ENCODE measurements at places on chromosomes 6 and 20. TPM values are rescaled to one million over a fixed set of nuclear protein-coding genes. Genes with fewer than 3 reads are reported as not detected.

WASF1 gene
- 5.3 TPM for total RNA-seq

MAS1 gene
- not detected for total RNA-seq

SLC52A3 gene
- total RNA-seq: 0.25 TPM

RFX6 gene
- total RNA-seq: not detected

RARS2 gene
- total RNA-seq: 19.5 TPM

LSM14B gene
- total RNA-seq: 32.8 TPM

All from activated naive CD8-positive, alpha-beta T cell treated with anti-CD3 and anti-CD28 coated beads for 36 hours (primary cell).